ENCODE measurements at places on chromosomes 7 and 10.

DNA sequence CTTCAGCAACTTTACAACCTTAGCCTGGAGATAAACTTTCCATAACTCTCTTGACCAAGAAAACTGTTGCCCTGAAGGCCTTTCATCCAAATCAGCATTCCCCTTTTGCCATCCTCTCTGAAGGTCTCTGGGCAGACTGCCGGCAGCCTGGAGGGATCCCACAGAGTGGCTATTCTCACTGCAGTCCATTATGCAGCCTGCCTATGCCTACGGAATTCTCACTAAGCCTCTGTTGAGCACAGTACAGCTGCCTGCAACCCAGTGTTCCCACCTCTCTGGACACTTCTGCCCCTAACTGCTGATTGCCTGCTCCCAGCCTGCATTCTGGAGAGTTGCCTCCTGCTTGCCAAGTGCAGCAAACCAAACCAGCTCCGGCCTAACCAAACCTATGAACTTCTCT is 548.9 kb upstream of the STEAP1 start:
- DNase-seq: no peak

DNA sequence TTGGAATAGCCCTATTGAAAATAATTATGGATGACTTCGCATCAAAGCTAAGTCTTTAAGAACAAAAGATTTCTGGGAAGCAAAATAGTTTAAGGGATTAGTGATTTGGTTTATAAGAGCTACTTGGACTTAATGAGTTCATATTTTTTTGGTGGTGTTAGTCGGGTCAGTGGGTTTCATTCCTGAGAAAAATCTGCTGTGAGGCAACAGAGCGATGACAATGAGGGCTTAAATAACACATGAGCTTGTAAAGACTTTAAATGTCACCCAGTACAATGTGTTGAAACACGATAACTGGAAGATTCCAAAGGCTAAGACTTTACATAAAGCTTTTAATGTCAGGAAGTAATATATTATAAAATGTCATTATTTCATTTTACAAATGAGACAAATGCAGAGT is 178.8 kb downstream of the ARL4A start:
- DNase-seq: no peak

DNA sequence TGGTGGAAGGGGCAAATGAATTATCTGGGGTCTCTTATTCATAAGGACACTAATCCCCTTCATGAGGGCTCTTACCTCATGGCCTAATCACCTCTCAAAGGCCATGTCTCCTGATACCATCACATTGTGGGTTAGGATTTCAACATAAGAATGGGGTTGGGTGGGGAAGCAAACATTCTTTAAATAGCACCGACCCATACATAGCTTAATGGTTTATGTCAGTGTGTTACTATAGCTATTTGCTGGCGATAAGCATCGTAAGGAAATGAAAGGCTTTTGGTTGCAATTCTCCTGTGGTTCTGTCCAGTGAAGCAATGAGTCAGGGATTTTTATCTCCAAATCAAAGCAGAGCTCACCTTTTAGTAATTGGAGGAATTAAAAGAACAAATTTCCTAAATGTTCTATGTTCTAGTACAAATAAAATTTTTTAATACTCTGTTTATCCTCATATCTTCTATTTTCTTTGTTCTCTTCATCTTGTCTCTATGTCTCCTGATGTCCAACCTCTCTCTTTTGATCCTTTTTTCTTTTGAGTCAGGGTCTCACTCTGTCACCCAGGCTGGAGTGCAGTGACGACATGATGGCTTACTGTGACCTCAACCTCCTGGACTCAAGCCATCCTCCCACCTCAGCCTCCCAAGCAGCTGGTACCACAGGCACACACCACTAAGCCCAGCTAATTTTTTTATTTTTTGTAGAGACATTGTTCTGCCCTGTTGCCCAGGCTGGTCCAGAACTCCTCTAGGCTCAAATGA is 57.0 kb upstream of the GLCCI1 start:
- DNase-seq: no peak

DNA sequence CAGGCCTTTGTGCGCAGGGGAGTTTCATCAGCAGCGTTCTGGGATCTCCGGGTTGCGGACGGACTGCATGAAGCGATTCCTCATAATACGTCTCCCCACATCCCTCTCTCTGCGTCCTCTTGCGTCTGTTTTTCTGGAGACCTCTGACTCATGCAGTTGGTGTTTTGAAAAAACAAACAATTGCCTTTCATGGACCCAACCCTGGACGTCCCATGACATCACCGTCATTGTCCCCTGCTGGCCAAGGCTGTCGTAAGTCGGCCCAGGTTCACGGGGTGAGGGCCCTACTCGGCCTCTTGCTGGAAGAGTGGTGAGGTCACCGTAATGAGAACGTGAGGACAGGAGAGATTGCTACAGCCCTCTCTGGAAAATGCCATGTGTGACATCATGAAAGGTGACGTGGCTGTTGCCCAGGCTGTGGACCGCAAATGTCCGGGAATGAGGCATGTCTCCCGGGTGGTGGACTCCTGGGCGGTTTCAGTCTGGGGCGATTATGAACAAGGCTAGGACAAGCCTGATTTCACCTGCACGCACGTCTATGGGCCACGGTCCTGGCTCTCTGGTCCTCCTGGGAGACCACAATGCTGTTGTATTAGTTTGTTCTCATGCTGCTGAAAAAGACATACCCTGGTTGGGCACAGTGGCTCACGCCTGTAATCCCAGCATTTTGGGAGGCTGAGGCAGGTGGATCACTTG is 9.8 kb upstream of the MAFK start:
- DNase-seq: no peak

GRCh38 chr7:137337902-137338301 is 5.6 kb downstream of the PTN start:
- no peak for DNase-seq

DNA sequence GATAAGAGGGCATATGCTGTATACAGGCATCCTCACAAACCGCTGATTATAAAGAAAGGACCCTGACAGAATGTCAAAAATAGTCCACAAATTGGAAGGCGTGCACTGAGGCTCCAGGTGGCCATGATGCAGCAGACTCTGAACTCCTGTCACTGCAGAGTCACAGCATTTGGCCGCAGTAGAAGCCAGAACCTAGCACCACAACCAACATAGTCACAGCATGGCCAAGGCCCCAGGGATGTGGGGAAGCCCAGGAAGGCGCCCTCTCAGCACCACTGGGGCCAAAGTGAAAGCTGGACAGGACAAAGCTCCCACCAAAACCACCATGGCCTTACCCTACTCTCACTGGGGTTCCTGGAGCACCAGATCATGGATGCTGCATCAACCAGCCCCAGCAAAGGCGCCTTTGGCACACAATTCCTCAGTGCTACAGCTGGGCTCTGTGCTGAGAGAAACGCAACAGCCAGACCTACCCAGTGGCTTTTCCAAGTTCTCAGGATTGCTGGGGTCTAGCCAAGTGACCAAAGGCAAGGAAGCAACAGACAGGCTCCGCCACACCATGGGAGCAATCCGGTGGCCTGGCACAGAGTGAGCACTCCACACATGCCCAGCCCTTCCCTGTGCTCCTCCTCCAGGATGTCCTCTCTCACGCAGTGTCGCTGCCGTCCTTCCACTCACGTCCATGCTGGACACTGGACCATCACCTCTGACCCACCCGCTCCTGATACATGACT is 60.2 kb downstream of the STK17A start:
- no peak for DNase-seq

- DNase-seq: no peak
These were observed 19.5 kb upstream of the DLG5 start for GRCh38 chr10:77946084-77946483.

DNA sequence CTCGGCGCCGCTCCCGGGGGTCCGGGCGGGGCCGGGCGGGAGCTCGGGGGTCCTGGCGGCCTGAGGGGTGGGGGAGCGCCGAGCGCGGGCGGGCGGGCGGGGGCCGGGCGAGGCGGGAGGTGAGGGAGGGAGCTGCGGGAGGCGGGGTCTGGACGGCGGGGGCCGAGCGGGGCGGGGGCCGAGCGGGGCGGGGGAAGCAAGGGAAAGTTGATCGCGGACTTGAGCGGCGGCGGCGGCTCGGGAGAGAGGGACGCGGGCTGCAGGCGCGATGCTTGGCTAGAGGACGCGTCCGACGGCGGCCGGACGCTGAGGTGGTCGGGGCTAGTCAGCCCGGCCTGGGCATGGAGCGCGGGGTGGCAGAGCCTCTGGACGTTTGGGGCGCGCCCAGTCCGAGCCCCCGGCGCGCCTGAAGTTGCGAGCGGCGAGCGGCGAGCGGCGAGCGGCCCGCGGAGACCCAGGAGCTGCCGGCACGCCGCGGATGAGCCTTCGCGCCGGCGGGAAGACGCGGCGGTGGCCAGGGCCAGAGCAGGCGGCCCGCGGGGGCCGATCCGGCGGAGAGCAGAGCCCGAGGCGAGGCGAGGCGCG is at the start of gene CDH23:
Gene CDH23 (plus strand): TSS at position 210 of the 585 bp plus-strand sequence. CDS start 42,912 bp downstream, outside the sequence.
- no peak for DNase-seq

Measured in GM10248 (cell line).